Right lobe of liver (tissue), 6 donors: ENCODE measurements at places on chromosomes 1 and 21. TPM values are rescaled to one million over a fixed set of nuclear protein-coding genes. Genes with fewer than 3 reads are reported as not detected.

Gene FBXO2
- total RNA-seq: 7.1 TPM

Gene ANGPTL3
- 371 TPM for total RNA-seq

Gene S100A10
- total RNA-seq: 55.5 TPM

Gene CAP1
- 100 TPM for total RNA-seq

GRCh38 chr1:40980453-40981121 is 1.1 kb downstream of the CTPS1 start:
- no peaks in the 10 kb centered on the region for H3K4me1 ChIP-seq
- H3K27me3 ChIP-seq: no peaks in the 10 kb centered on the region
- H3K36me3 ChIP-seq: no peaks in the 10 kb centered on the region
- H3K4me3 ChIP-seq: peak overlapping the region; percentile 81

- no peaks in the 10 kb centered on the region for H3K4me1 ChIP-seq
- no peaks in the 10 kb centered on the region for H3K36me3 ChIP-seq
- no peaks in the 10 kb centered on the region for H3K27me3 ChIP-seq
- H3K4me3 ChIP-seq: no peak overlapping the region
Measured at GRCh38 chr1:221397606-221398005, 344.3 kb downstream of the DUSP10 start.

GRCh38 chr21:33650929-33651509 is 8.7 kb downstream of the ITSN1 start:
- H3K27me3 ChIP-seq: no peaks in the 10 kb centered on the region
- H3K4me3 ChIP-seq: no peak overlapping the region
- no peak for DNase-seq

DNA sequence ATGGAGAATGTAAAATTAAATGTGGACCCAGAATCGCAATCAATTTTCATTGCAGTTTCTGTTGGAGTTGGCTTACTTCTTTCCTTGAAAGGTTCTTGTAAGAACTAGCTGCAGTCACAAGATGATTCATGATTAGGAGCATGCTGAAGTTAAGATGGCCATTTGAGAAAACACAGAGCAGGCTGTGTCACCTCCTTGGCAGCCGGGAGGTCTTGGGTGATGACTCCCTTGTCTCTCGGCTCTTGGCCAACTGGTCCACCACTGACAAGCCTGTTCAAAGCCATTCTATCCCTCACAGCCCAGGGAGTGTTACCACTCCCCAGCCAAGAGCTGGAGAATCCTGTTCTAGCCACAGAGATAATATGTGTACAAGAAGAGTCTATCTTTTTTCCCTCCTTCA is 40.6 kb downstream of the OPTC start:
- DNase-seq: peak; percentile 52
- H3K4me1 ChIP-seq: peaks cover 35% of the 10 kb centered on the region
- H3K4me3 ChIP-seq: no peak overlapping the region
- H3K36me3 ChIP-seq: no peaks in the 10 kb centered on the region
- no peaks in the 10 kb centered on the region for H3K27me3 ChIP-seq

- DNase-seq: no peak
- no peak overlapping the region for H3K4me3 ChIP-seq
- H3K27me3 ChIP-seq: no peaks in the 10 kb centered on the region
- no peaks in the 10 kb centered on the region for H3K36me3 ChIP-seq
- no peak overlapping the region for H3K27ac ChIP-seq
Measured at GRCh38 chr1:107116306-107116790, 24.5 kb upstream of the NTNG1 start.
